ENCODE measurements at places on chromosomes 1 and 21. TPM values are rescaled to one million over a fixed set of nuclear protein-coding genes. Genes with fewer than 3 reads are reported as not detected.

DNA sequence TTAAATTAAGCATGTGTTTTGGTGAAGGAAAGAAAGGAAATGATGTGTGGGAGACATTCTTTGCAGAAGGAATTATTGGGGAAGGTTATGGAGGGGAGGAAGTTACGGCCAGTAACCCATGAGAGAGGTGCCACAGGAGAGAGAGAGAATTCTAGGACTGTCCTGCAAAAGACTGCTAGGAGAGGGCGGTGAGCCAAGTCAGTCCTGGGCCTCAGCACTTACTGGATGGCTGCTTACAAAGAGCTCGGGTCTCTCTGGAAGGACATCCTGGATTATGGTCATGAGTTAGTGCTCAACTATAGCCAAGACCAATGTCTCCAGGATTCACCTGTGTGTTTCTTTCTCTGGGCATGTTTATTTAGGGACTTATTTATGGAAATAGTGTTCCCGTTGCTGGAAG, 74.4 kb upstream of the HSD17B7 start:
- DNase-seq: no peak

Gene PFKL
- 193 TPM for total RNA-seq

DNA sequence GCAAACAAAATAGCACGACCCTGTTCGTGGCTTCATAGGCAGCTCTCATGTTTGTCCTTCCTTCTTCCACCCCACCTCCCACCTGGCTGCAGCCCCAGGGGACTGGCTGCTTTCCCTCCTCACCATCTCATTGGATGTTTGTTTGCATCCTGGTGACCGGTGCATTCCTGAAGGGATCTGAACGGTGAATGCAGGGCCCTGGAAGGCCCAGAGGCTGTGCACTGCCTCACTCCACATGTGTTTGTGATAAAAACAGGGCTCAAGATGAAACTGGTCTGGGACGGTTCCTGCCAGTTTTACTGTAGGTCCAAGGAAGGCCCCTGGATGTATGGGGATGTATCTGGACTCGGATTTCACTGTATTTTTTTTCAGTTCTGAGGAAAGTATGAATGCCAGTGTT, 42.8 kb downstream of the CNN3 start:
- DNase-seq: no peak

Gene ATXN7L2
- 12.5 TPM for total RNA-seq

DNA sequence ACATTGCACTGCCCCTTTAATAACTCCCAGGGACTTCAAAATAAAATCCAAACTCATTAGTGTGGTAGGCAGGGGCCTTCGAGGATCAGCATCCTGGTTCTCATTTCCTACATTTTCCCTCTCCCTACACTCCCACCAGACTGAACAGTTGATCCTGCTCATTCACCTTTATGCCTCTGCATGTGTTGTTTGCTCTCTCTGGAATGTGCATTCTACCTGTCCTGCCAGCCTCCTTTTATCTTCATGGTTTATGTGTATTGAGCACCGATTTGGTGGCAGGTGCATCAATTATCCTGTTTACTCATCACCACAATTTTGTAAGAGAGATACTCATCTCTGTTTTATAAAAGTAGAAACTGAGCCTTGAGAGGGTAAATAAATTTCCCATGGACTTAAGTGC, 125.0 kb downstream of the ADSS2 start:
- DNase-seq: no peak

DNA sequence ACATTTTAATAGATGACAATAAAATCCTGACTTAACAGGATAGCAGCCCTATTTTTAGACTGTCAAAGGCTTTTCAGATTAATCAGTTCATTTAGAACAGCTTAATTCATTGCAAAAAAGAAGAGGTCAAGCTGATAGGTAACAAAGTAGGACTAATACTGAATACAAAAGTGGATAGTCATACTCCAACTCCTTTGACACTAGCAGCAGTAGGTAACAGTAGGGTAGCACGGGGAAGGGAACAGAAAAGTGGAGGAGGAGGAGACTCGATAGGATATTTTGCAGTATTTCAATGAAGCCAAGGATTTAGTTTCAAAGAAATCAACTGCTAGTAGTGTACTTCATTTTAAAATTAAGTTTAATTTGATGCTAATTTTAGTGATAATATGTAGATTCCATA, 51.1 kb downstream of the USP1 start:
- DNase-seq: no peak

Gene AUNIP
- total RNA-seq: 0.35 TPM

DNA sequence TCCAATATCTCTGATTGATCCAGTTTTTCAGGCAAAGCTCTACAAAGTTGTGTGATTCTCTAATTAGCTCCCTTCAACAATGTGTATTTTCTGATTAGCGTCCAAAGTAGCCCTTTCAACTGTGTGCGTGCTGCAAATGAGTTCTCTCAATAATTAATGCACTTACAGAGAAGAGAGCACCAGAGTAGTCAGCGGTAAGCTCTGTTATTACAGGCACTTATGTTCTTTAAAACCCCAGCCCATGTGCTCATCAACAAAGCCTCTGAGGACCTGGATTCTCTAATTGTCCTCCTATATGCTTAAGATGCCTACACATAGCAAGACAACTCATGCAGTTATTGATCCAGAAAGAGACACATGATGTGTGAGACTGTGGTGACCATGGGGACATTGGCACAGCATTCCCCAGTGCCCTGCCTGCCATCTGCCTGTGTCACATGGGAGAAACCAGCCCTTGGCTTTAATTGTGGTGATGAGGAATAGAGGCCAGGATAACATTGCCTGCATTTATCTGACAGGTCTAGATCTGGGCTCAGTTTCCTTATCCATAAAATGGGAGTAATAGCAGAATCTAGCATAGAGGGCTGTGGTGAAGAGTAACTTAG, 151.7 kb downstream of the PCP4 start:
- DNase-seq: no peak

- DNase-seq: no peak
These were observed 6.3 kb upstream of the RBBP5 start for GRCh38 chr1:205128050-205128449.

Measured in T-cell (primary cell).